ENCODE measurements at places on chromosomes 1 and 21. TPM values are rescaled to one million over a fixed set of nuclear protein-coding genes. Genes with fewer than 3 reads are reported as not detected.
A peak's percentile ranks its signal among the peaks of the same experiment; 100 is the strongest.

DNA sequence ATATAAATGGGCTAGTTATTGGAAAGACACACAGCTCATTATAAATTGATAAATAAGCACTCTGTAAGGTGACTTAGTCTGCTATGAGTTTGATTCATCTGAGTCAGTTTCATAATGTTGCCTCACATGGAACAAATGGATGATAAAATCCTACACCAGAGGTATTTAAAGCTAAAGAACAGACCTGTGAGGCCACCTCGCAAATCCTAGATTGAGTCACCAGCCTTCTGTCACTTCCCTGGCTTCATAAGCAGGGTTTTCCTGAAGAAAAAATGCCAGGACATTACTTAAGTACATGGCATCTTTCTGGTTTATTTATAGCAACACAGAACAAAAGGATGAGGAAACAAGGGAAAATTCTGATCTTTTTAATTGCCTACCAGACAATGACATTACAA, 18.4 kb downstream of the CD2 start:
- no peak for DNase-seq

DNA sequence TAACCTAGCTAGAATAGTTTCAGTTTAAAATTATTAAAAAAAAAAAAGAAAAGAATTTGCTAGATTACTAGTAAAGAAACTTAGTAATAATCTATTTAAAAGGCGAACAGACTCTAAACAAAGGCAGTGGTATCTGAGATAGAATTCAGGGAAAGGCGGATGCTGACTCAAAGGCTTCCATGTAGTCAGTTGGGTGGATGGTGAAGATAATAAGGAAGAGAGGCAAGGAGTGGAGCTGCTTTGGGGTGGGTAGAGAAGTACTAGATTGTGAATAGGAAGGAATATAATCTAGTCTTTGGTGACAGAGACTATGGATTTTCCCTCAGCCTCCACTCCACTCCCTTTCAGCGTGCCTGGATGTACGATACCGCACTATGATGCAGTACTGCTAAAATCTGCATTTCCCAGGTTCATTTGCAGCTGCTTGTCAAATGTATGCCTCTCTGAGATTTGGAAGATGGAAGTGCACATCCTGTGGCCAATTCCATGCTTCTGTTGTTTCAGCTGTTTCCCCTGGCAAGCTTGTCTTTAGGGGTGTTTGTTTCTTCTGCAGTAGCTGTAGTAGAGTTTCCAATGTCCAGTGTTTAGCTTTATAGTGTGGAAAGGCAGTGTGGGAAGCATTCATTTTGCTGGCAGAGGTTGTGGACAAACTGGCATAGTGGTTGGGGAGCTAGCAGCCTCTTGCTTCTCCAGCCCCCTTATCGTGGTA, 184.6 kb upstream of the NRIP1 start:
- no peak for DNase-seq

GRCh38 chr1:45385302-45385701, 45.1 kb upstream of the MUTYH start:
- DNase-seq: no peak

- DNase-seq: peak; percentile 57
Measured at GRCh38 chr1:8169364-8170058, 143.4 kb upstream of the ERRFI1 start.

DNA sequence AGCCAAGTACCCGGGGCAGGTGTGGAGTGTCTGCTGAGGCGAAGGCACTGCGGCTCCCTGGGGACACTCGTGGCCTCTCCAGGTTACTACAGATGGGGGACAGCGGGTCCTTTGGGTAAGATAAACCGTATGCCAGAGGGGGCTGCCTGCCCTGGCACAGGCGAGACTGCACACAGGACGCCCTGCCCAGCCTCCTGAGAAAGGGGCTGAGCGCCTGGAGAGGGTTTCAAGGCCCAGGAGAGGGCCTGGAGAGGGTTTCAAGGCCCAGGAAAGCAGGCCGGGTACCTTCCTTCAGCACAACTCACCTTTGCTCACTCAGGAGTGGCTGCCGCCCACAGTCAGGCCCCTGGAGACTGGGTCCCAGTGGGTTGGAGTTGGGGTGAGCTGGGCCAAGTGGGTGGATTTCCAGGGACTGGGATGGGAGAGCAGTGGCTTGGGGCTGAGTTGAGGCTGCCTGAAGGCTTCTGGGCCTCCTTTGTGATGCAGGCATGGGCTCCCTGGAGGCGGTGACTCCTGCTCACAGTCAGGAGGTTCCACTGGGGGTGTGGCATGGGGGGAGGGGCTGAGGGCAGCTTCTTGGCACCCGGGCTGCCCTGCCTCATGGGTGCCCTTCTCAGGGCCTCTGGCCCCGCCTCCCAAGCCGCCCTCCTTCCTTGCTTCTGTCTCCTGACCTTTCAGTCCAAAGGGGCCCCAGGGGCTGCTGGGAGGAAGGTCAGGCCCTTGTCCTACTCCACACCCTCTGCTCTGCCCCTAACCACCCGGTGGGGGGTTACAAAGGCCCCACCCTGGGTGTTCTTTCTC, at the start of gene MMEL1:
MMEL1 (minus strand) TSS at position 456 of the 801 bp plus-strand sequence. CDS start 3,532 bp downstream, outside the sequence.
- DNase-seq: no peak

The C1orf185 gene
- not detected for total RNA-seq

DNA sequence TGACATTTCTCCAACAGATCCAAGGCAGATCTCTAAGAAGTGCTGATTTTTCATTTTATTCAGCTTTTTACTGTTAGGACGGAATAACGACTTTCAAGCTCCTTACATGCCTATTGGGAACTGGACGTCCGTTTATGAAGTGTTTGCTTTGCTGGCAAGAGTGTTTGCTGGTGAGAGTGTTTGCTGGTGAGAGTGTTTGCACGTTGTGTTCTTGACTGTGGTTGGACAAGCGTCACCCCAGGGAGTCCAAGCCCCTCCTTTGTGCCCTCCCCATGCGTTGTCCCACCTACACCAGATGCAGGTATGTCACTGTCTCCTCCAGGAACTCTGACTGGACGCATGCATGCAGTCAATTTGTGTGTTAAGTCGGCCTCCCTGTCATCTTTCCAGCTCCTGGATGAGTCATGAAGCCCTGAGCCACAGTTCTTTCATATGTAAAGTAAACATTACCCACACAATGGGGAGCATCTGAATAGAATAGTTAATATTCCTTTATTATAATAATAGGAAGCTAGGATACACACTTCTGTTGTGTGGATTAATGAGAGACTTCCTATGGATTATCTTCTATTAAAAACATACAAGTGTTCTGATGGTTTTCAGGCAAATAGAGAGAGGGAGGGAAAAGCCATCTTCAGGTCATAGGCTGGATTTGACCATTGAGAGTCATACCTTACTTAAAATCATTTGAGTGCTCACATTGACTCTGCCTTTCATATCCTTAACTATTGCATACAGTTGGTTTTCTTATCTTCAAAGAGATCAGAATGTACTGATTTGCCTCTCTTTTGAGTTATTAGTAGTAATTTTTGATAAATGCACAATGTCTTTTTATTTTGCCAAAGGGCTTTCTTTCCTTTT, 119.2 kb downstream of the GALNT2 start:
- peak; percentile 77 for DNase-seq

The EDN2 gene
- not detected for total RNA-seq

DNA sequence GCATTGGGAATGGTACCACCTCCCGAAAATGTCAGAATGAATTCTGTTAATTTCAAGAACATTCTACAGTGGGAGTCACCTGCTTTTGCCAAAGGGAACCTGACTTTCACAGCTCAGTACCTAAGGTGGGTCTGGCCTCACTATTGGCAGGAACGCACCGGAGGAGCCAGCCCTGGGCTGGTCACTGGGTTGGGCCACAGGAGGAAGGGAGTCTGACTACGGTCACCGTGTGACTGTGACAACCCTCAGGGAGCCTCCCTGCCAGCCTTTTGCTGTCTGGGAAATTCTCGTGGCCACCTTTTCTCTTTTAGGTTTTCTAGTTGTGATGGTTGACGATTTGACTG, 2.2 kb downstream of the IL10RB start:
- no peak for DNase-seq

The VWA5B1 gene
- not detected for total RNA-seq

The MPL gene
- not detected for total RNA-seq

- no peak for DNase-seq
Measured at GRCh38 chr1:107496002-107496401, 355.2 kb downstream of the NTNG1 start.

- peak; percentile 69 for DNase-seq
Measured at GRCh38 chr1:16164213-16165072, 8.6 kb upstream of the EPHA2 start.

- DNase-seq: no peak
Measured at GRCh38 chr1:154861607-154862094, 8.4 kb downstream of the KCNN3 start.

The S100A14 gene
- total RNA-seq: 0.20 TPM
